ENCODE measurements at places on chromosomes 7 and 10.

DNA sequence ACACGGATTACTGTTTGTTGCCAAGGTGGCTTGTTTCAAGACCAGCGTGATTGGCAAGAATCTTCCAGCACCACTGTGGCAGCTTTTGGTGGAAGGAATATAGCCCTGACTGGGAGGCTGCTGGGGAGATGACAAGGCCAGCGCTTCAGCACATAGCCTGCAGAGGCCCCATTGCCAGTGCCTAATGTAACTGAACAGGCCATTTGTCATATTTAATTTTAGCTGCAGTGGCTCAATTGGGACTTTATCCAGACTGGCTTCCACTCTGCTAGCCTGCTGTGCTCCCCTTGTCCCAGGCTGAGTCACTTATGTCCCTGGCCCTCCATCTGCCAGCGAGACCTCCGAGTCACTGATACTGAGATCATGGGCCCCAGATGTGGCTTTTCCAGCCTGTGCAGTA lies 483.1 kb downstream of the GALNT17 start:
- no peak for DNase-seq

GRCh38 chr7:12210179-12211053 lies 678 bp upstream of the TMEM106B start:
- DNase-seq: no peak

GRCh38 chr10:114208351-114208750 lies 29.2 kb downstream of the TDRD1 start:
- DNase-seq: no peak

DNA sequence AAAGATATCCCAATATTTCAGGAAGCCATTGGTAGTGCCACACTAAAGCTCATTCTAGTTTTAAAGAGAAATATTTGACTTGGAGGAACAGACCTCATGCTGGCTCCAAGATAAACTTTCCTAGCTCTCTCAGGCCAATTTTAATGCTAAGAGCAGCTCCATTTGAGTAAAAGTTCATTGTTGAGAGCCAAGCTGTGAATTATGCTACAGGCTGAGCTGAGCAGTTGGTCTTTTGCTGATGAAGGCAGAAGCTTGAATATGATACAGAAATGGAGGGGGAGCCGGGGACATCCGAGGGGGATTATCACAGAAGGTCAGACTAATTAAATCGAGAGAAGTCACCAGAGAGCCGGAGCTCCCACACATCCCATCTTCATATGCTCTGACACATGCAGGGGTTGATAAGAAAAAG lies 175.7 kb upstream of the AUTS2 start:
- DNase-seq: no peak

GRCh38 chr10:49243610-49244283 lies 55.2 kb upstream of the C10orf71 start:
- no peak for DNase-seq

GRCh38 chr10:114336823-114337509 lies 67.3 kb downstream of the AFAP1L2 start:
- no peak for DNase-seq

DNA sequence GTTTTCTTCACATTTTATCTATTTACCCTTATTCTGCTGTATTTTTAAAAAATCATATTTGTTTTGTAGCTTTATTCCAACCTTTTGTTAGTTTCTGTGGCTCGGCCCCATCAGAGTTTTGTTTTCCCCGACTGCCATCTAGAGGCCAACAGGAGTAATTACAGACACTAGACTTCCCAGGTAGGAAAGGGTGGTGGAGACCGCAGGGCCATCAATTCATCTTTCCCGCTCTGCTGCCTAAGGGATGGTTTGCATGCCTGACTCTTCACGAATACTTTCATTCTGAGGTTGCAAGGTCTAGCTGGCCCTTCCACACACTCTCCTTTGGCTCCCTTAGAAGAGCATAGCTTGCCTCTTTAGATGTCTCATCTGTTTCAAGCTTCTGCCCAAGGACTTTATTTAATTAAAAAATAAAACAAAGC lies 38.3 kb downstream of the LYZL2 start:
- DNase-seq: no peak

- no peak for DNase-seq
Observed at GRCh38 chr10:64277536-64277935, 756.3 kb downstream of the REEP3 start.

GRCh38 chr10:120996456-120997034 lies 145.4 kb downstream of the WDR11 start:
- no peak for DNase-seq

DNA sequence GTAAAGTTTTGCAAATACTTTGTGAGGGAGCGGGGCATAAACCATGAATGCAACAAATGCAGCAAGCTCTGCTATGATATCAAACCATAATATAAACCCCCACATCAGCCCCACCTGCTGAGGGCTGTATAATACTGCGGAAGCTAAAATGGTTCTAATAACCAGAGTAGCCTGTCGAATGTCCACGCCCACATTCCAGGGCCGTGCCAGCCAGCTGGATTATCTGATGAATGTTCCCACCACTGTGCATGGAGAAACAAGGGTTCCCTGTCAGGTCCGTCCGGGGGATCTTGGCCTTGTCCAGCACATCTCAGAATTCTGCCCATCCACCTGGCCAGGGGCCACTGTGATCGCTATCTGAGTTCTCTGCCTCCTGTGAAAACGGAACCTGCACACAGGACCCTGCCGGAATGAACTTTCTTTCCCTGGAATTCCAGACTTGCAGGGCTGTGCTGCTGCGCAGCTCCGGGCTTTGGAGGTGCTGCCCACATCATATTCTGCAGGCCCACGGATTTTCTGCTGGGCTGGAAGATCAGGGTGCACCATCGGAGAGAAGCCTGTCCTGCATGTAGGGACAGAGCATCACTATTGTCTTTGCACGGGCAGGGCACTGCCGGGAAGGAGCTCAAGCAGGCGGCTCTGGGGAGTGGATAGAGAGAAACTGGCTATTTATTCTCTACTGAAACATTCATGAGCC lies 77.0 kb upstream of the GNA12 start:
- DNase-seq: no peak

GRCh38 chr7:120462991-120463390 lies 190.0 kb downstream of the KCND2 start:
- DNase-seq: no peak

GRCh38 chr7:77525231-77525630 lies 11.9 kb upstream of the PTPN12 start:
- no peak for DNase-seq

GRCh38 chr10:42722575-42722974 lies 60.0 kb upstream of the BMS1 start:
- DNase-seq: no peak

GRCh38 chr7:157616426-157616825 lies 279.6 kb downstream of the DNAJB6 start:
- DNase-seq: no peak

GRCh38 chr7:158257001-158257400 lies 330.6 kb downstream of the PTPRN2 start:
- no peak for DNase-seq

GRCh38 chr7:112079673-112080072 lies 126.5 kb downstream of the DOCK4 start:
- no peak for DNase-seq

GRCh38 chr10:58820861-58821751 lies 308.4 kb downstream of the BICC1 start:
- no peak for DNase-seq

DNA sequence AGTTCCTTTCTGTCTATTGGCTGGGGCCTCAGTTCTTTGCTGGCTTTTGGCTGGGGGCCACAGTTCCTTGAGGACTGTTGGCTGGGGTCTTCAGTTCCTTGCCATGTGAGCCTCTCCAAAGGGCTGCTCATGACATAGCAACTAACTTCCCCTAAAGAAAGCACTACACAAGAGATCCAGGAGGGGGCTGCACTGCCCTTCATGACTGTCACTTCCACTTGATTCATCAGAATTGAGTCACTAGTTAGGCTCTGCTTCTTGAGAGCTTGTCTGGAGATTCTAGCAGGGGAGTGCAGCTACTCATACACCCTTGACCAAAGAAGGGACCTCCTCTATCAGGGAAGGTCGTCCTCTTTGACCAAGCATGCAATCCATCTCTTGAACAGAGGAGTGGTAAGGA lies 38.0 kb upstream of the MKX start:
- DNase-seq: no peak

- no peak for DNase-seq
Observed at GRCh38 chr10:108775911-108776475, 1147.3 kb downstream of the XPNPEP1 start.

DNA sequence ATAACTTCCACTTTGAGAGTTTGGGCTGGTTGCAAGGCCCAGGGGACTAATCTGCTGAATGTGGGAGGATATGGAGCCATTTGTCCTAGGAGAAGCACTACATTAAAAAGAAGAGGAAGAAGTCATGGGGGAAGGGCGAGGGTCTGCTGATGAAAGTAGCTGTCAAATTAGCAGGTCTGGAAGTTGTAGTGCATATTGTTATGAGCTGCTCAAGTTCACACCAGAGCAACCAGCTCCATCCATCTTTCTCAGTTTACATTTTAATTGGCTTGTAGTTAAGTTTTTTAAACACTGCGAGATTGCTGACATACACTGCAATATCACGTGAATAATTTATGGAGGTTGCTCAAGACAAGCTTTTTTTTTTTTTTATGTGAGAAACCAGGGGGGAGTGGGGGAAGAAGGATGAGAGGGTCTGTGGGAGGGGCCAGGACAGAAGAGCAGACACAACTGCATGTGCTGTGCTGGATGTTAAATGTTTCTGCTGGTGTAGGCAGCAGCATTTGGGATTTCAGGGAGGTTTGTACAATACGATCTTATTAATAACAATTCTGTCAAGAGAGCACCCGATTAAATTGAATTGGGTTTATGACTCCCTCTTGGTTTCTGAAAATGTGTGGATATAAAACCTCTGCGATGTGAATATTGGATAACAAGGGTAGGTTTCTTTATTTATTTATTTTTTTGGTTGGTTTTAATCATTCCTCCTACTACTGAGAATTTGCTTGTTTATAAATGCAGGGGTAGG lies 759.0 kb upstream of the GALNT17 start:
- DNase-seq: no peak

DNA sequence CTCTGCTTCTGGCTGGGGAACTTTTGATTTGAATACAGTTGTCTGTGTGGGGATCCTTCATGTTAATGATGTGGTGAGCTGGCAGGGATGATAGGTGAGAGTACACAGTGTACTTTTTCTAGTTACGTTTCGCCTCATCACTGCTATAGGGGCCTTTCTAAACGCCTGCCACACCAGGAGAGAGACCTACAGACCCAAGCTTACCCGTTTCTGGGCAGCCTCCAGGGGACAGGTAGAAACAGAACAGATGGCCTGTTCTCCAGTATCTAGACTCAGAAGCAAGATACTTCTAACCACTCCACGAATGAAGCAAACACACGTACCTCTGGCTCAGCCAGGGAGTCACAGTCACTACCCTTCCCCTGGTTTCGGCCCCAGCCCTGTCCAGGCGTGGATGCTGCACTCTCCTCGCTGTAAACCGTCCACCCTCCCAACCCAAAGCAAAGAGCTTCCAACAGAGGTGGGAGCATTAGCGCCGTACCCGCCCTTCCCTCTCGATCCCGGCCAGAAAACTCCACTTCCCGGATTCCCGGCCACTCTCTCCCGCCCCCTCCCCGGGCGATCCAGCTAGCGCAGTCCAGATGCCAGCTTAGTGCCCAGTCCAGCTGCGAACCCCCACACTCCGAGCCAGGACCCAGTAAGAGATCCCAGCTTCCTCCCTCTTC lies 1.2 kb downstream of the CCDC6 start:
- DNase-seq: no peak

- DNase-seq: no peak
Observed at GRCh38 chr10:101525848-101526247, 62.2 kb downstream of the POLL start.

- DNase-seq: no peak
Observed at GRCh38 chr7:114153700-114154099, 234.9 kb upstream of the PPP1R3A start.

DNA sequence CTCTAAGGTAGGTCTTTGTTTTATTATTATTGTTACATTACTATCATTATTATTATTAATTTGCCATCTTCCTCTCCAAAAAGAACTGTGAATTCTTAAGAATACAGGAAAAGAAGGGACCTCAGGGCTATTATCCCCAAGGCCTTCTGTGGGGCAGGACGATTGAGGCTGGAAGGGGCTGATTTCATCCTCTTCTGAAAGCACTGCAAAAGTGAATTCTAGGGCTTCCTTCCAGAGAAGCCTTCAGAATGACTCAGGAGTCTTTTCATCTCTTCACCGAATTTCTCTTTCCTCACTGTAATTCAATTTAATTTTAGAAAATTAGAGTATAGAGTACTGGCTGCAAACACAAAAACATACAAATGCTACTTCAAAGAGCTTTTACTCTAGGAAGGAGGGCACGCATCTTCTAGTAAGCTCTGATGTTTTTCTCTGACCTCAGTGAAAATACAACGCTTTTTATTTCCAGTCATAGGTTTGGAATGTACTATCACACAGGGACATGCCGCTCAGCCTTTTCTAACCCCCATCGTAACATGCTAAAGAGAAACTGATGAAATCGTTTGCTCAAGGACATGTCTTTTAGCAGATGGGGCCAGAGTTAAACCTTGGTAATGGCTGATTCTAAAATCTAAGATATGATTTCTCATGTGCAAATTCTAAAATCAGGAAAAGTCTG lies 280.2 kb upstream of the PITRM1 start:
- no peak for DNase-seq

DNA sequence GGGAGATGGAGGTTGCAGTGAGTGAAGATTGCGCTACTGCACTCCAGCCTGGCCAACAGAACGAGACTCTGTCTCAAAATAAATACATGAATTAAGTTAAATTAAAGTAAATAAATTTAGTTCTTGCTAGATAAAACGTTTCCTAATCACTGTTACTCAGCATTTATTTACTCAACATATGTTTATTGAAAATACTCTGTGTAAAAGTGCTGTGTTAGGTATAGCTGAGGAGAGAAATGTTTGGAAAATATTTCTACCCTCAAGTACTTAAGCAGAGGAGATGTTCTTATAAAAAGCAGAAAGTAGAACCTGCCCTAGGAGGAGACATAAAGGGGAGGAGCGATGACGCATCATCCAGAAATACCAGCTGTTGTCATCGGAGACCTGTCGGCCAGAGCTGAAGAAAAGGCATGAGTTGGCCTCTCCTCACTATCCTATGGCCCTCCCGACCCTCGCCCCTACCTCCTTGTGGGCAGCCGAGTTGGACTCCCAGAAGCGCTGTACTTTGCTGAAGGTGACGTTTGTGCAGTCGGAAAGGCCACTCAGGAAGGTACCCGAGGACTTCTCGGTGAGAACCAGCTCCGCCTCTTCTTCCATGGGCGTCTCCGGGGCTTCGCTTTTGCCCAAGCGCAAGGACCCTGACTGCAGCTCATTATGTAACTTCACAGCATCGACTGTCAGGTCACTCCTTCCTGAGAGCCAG lies 1.1 kb downstream of the RRP12 start:
- DNase-seq: no peak

DNA sequence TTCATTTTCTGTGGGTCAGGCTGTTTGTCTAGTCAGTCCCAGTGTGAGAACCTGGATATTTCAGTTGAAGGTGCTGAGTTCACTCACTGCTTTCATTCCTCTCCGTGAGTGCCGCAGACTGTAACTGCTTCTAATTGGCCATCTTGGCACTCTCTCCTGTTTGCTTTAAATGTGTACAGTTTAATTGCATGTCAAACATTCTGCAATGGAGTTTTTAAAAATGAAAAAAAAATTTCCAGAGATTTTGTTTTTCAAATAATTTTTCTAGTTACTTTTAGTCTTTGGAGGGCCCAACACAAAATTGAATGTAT lies 87.8 kb downstream of the CCSER2 start:
- no peak for DNase-seq

Measured in activated CD8-positive, alpha-beta memory T cell treated with anti-CD3 and anti-CD28 coated beads for 1 hour (primary cell).